ENCODE measurements at places on chromosomes 11 and 22.

- DNase-seq: no peak
Observed at GRCh38 chr11:16989554-16989953, 24.7 kb downstream of the PLEKHA7 start.

GRCh38 chr22:24523873-24524272 is 28.7 kb downstream of the UPB1 start:
- DNase-seq: no peak

DNA sequence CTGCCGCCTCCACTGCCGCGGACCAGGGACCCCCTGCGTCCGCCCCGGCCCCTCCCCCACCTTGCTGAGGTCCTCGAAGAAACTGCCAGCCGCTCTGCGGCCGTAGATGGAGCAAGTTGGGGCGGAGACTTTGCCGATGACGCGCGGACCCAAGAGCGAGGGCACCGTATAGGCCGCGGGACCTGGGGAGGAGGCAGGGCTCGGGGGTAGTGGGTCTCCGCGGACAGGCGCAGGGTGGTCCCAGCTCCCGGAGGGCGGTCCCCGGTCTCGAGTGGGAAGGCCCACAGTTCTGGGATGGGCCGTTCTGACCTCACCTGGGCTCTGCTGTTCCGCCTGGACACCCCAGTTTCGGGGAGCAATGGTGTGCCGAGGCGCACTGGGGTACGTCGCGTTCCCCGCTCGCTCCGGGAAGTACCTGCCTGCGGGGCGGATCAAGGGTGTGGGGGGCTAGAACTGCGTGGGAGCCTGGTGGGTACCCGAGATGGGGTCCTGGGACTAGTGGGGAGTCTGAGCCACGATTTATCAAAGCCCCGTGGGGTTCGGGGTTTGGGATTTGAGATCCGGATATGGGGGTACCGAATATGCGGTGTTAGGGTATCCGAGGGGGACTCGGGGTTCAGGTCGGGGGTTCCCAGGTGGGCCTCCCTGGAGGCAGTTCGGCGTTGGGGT is 1.2 kb upstream of the TYMP start:
- peak; percentile 94 for DNase-seq

- DNase-seq: no peak
Observed at GRCh38 chr11:72084076-72084475, 3.4 kb downstream of the LRRC51 start.

DNA sequence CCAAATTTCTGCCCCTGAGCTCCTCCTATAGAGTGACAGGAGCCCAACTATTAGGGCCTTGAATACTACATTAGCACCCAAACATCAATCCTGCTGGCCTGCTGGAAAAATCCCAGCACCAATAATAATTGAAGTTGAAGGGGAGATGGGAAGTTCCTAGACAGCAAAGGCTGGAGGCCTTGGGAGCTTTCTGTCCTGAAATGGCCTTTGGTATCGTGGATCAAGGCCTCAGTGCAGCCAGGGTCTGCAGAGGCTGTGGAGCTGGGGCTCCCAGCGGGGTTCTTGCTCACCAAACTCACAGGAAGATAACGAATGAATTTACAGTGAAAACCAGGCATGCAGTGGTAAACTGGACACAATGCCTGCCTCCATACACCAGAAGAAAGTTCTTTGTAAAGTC is 9.2 kb upstream of the MICALL1 start:
- no peak for DNase-seq

GRCh38 chr11:11960687-11961086 is 47.7 kb downstream of the DKK3 start:
- DNase-seq: no peak

DNA sequence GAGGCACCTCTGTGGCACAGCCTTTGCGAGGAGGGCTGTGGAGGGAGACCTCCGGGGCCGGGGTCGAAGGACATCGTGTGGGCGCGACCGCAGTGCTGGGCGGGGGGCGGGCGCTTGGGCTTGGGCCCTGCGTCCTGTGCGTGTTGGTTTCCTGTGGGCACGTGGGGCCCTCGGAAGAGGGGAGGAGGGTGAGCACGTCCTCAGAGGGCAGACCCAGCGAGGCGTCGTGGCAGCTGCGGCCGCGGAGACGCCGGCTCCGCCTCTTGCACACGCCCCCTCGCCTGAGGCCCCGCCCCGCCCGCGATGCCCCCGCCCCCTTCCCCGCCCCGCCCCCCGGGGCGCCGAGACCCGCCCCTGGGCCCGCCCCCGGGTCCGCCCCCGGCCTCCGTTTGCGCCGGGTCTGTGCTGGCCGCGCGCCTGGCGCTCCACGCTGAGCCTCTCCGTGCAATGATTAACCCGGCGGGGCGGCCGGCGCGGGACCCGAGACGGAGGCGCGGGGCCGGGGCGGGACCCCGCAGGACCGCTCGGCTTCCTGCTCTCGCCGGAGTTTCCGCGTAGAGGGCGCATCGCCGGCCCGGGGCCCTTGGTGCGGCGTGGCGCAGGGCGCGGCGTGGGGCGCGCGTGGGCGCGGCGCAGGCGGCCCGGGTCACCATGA is at the start of gene PRR5:
PRR5 (plus strand) TSS at position 381 of the 655 bp plus-strand sequence; CDS start at position 652, 271 bp downstream.
- DNase-seq: peak; percentile 94

DNA sequence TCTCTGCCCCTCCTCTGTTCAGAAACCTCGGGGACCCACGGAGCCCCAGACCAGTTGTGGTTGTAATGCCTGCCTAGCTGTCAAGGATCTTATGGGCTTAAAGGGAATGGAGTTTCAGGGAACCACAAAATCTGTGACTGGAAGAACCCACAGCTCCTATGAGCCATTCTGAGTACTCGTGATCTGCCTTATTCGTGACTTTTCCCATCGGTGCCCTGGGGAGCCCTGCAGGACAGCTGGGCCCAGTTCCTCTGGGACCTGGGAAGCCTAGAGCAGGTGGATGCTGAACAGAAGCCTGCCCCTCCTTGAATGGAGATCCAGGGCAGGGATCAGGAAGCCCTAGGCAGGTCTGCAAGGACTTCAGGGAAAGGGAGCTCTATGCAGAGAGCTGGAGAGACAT is 42.1 kb upstream of the TTC12 start:
- DNase-seq: no peak

GRCh38 chr11:45254070-45254469 is 32.1 kb downstream of the SYT13 start:
- DNase-seq: no peak

DNA sequence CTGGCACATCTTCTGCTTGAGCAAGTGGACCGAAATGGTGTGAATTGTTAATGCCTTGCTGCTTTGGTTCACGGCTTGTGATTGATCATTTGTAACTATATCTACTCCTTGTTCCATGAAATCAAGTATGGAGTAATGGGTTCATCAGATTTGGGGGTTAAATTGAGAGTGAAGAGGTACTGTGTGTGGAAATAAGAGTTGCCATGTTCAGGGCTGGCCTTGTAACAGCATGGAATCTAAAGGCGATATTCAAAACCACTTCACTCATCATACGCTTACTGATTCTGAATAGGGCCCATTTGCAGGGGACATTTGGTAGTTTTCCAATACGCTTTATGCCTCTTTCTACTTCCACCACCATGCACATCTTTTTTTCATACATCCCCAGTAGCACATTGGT is 122.2 kb downstream of the DCDC1 start:
- DNase-seq: no peak

- DNase-seq: peak; percentile 64
Observed at GRCh38 chr11:2912498-2912897, 16.7 kb downstream of the PHLDA2 start.

DNA sequence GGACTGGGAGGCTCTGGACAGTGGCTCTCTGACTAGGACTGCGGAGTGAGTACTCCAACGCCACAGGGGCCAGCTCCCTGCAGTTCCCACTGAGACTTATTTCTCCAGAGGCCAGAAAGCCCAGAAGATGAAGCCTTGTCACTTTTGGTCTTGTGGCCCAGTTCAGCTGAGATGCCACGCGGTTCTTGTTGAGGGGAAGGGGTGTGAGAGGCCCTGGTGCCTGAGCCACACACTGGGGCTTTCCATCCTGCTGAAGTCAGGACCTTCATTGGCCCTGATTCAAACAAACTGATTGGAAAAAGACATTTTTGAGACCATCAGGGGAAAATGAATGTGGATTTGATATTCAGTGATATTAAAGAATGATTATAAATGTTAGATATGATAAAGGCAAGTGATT is 73.6 kb downstream of the UBASH3B start:
- DNase-seq: no peak

- no peak for DNase-seq
Observed at GRCh38 chr11:112096194-112096593, 9.5 kb downstream of the SDHD start.

GRCh38 chr22:40202225-40202944 is 24.7 kb downstream of the TNRC6B start:
- no peak for DNase-seq

GRCh38 chr11:129930296-129930695 is 34.9 kb upstream of the NFRKB start:
- DNase-seq: peak; percentile 65

DNA sequence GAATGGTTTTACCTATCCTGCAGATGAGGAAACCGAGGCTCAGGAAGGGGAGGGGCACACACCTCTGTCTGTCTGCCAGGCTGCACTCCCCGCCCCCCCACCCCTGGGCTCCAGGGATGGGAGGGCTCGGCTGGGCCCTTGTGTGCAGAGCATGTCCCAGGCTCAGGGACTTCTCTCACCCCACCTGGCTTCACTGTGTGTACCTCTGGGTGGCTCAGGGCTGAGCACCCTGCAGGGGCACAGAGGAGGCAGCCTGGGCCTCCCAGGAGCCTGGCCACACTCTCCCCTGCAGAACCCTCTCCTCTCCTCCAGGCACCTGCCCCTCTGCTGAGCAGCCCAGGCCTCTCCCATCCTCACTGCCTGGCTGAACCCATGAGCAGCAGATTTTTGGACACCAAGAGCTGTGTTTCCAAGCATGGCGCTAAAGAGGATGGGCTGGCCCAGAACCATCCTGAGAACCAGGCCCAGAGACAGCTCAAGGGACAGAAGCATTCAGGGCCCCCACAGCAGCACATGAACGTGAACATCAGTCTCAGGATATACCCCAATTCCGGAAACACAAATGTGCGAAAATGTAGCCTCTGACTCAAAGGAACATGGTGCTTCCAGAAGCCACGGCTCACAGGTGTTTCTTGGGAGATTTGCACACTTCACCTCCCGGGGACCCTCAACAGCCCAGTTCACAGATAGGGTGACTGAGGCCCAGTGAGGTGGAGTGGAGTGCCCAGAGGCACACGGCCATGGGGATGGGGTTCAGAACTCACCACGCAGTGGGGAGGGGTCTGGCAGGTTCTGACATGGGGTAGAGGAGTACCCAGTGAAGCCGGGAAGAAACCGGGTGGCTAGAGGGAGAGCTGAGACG is 10.5 kb downstream of the EMID1 start:
- DNase-seq: no peak

GRCh38 chr11:282171-282570 is 4.0 kb downstream of the NLRP6 start:
- DNase-seq: no peak

DNA sequence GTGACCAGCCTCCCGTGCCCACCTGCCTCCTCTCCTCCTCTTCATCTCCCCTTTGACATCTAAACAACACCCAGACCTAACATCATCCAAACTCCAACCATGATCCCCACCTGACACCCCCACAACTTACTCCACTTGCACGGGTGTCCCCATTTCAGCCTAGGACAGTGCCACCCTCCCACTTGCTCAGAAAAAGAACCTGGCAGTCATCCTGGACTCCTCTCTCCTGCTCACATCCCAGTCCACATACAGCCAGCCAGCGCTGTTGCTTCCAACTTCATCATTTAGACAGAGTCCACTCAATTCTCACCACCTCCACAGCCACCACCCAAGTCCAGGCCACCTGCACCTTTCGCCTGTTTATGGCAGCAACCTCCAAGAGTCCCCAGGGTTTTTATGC is 485.7 kb downstream of the MN1 start:
- DNase-seq: no peak

- DNase-seq: no peak
Observed at GRCh38 chr11:112587664-112588063, 327.0 kb upstream of the PLET1 start.

GRCh38 chr22:37167981-37168647 is 18.4 kb upstream of the IL2RB start:
- DNase-seq: no peak

DNA sequence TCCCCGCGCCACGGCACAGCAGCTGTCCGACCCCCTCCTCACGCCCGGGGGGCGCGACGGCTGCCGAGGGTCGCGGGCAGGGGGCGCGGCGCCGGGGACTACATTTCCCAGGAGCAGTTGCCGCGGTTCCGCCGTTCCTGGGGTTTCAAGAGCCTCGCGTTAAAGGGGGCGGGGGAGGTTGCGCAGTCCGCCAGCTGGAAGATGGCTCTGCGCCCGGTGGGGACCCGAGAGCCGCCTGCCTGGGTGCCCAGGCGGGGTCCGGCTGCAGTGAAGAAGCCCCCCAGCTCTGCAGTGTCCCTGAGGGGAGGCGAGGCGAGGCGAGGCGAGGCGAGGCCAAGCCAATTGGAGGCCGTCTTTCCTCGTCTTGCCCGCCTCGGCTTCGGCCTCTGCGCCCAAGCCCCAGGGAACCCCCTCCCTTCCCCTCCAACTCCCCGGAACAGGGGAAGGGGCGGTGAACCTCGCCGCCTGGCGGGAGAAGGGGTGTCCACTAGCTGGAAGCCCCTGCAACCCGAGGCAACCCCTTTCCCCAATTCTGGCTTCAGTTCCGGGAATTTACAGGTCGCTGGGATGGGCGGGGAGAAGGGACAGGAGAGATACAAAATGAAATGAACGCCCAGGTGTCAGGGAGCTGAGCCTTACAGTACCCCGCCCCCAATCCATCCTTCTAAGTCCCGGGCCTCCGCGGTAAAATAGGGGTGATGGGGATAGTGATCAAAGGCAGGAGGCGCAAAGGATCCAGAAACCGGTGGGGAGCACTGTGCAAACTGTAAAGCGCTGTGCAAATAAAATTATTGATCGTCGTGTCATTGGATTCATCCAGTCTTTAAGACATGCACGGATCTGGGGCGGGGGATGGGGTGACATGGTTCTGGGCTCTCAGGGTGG is 5.2 kb upstream of the GCAT start:
- peak; percentile 32 for DNase-seq

GRCh38 chr11:61712846-61713245 is 32.7 kb downstream of the DAGLA start:
- peak; percentile 70 for DNase-seq

- no peak for DNase-seq
Observed at GRCh38 chr11:16346975-16347374, 9.4 kb downstream of the SOX6 start.

- no peak for DNase-seq
Observed at GRCh38 chr11:94599510-94599909, 32.3 kb downstream of the PIWIL4 start.

DNA sequence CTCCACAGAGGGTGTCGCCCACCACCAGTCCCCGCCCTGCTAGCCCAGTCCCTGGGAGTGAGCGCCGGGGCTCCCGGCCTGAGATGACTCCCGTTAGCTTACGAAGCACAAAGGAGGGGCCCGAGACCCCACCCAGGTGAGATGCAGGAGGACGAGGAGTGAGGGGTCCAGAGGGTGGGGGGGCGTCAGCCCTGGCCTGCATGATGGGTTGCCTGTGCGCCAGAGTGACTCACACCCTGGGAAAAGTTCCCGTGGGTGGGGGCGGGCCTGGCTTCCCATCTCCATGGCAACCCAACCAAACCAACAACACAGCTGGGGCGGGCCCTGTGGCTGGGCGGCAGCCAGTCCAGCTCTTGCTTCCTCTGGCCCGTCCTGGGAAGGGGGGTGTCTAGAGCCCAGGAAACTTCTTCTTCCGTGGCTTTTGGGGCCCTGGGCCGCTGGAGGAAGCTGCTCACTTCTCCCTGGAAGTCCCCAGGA is 4.5 kb downstream of the GAS2L1 start:
- peak; percentile 100 for DNase-seq

GRCh38 chr11:110349138-110349996 is 53.0 kb upstream of the RDX start:
- DNase-seq: peak; percentile 88

Measured in suppressor macrophage treated with lipopolysaccharide for 1 hour (primary cell).